Effector CD4-positive, alpha-beta T cell (primary cell): ENCODE measurements at places on chromosomes 5 and 9.

DNA sequence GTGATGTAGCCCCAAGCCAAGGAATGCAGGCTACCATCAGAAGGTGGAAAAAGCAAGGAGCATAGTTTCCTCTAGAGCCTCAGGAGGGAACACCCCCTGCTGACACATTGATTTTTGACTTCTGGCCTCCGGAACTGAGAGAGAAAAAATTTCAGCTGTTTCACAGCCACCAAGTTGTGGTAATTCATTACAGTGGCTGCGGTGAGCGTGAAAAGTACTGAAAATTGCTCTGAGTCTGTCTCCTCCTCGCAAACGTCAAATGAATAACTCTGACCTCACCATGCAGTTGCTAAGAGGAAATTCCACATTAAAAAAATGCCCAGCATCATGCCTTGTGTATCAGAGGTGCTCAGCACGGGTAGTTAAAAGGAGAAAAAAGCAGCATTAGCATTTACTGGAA, 277.9 kb upstream of the MSX2 start:
- DNase-seq = no peak

GRCh38 chr5:6713274-6714225, at the start of gene TENT4A:
TENT4A (plus strand) TSS chr5:6713432; CDS start chr5:6713984, 552 bp downstream.
- peak; percentile 20 for DNase-seq

- DNase-seq = no peak
Measured at GRCh38 chr5:14182761-14183160, 39.6 kb downstream of the TRIO start.

DNA sequence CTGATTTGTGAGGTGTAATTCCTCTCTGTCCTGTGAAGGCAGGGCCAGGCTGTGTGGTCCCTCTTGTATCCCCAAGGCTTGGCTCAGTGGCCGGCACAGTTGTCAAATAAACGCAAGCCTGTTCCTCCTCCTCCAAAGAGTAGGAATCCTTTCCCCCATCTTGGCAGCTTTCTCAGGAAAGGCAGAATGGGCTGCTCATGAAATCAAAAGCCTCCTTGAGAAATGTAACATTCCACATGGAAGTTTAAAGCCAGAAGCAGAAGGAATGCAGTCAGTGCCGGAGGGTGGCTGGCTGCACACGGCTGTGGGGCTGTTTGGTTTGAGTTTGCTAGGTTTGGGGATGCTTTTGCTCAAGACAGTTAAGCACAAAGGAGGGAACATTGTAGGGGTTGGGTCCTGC, 34.5 kb upstream of the MED10 start:
- DNase-seq = no peak

GRCh38 chr5:97102010-97102470, 40.4 kb downstream of the LIX1 start:
- DNase-seq = no peak

DNA sequence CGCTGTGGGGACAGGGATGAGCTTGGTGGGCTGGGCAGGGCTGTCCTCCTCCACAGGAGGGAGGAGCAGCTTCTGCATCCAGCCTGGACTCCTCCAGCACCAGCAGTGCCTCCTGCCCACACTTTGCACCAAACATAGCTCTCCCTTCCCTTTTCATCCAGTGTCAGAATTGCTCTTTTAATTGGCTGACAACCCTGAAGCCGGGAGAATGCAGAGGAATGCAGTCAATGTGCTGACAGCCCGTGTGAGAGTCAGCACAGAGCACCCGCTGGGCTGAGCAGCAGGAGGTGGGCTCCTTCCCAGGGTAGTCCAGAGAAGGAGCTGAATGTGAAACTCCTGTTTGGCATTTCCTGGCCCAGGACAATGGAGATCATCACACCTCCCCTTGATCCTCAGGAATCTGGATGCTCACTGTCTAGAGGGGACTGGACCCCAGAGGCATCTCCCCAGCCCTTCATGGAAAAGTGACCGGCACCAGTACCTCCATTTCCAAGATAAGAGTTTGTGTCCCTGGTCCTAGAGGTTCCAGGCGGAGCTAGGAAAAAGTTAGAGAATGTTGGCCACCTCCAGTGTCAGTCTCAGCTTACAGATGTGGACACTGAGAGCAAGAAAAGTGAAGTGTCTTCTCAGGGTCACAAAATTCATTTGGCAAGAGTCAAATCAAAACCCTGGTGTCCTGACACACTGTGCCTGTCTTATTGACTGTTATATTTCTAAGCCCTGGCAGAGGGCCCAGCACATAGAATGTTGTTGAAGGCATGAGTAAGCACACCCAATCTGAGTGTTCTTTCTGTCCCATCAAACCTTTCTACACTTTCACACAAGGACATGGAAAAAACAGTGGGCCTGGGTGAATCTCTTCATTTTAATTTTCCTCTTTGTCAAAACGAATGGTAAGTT, 202.1 kb downstream of the SNX18 start:
- no peak for DNase-seq

DNA sequence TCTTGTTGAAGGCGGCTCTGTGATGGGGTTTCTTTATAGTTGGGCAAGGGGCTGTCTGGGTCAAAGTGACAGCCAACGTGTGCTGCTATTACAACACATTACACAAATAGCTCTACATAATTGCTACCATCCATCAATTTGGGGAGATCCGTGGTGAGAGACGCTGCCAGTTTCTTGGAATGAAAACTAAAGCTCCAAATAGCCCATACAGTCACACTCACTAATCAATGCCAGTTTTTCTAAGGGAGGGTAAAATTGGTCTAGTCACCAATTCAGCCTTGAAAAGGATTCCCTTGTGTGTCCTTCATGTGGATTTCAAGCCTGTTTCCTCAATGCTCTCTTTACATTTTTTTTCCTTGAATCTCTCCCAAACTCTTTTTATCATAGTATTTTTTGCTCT, 343.3 kb upstream of the KLF4 start:
- no peak for DNase-seq

- no peak for DNase-seq
Measured at GRCh38 chr9:15942831-15943424, 390.1 kb downstream of the CCDC171 start.

GRCh38 chr9:94870793-94871558, 144.5 kb downstream of the AOPEP start:
- peak; percentile 38 for DNase-seq

DNA sequence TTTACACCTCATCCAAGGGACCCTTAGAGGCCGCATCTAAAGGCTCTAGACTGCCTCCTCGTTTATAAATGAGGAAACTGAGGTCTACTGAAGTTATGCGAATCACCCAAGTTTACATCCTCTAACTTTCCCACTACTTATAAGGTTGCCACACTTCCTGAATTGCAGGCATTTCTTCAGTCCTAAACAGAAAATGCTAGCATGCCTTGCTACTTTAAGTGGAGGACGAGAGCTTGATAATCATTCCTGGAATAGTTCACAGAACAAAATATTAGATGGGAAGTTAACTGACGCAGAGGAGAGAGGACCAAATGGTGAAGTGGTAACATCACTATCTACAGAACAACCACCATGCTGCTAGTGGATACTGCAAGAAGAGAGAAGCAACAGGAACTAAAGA, 85.8 kb downstream of the GNAQ start:
- no peak for DNase-seq

DNA sequence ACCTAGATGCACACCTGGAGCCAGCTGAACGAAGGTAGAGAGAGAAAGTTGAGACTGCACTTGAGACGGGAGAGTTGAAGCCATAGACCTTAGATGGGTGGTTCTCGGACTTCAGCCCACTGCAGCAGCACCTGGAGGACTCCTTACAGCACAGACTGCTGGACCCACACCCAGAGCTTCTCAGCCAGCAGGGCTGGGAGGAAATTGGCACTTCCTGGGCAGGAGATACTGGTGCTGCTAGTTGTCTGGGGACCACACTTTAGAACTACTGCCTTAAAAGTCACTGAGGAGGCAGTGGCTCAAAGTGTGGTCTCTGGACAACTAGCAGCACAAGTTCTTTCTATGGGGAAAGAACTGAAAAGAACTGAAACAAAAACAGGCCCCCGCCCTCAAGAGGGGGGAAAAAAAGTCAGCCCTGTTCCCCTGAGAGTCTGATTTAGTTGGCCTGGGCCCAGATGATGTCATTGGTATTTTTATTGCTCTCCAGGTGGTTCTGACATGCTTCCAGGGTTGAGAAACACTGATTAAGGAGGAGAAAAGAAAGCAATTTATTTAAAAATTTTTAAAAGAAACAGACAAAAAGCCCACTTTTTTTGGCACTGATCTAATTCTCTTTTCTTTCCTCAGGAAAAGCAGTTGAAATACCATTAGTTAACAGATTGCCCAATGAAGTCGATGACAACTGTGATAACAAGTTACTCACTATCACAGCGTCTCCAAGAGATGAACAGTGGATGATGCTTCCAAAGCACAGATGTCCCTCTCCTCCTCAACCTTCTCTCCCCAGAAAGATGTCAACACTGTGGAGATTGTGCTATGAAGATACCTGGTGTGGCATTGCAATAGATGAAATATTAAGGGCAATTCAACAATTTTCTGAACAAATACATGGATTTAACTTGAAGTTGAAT, 73.6 kb upstream of the ADAMTS16 start:
- no peak for DNase-seq

DNA sequence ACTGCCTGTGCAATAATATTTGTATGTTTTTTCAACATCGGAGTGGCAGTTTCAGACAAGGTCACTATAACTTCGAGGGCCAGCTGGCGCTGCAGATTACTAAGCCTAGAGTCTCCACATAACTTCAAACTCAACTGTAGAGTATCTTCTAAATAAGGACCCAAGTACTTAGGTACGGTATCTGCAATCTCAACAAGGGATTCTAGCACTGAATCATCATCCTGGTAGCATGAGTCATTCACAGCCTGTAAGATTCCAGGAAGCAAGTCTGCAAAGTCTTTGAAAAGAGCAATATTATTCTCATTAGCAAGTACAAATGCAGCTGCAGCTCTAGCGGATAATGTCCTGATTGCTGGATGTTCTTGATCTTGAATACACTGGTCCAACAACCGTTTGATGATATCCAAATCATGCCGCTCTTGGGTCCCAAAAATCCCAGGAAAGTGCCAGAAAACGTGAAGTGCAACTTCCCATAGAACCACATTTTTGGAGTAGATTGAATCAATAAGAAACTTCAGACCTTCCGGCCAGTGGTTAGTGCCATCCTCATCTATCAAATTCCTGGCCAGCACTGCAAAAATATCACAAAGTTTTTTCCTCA, 654 bp downstream of the RANBP6 start:
- no peak for DNase-seq

DNA sequence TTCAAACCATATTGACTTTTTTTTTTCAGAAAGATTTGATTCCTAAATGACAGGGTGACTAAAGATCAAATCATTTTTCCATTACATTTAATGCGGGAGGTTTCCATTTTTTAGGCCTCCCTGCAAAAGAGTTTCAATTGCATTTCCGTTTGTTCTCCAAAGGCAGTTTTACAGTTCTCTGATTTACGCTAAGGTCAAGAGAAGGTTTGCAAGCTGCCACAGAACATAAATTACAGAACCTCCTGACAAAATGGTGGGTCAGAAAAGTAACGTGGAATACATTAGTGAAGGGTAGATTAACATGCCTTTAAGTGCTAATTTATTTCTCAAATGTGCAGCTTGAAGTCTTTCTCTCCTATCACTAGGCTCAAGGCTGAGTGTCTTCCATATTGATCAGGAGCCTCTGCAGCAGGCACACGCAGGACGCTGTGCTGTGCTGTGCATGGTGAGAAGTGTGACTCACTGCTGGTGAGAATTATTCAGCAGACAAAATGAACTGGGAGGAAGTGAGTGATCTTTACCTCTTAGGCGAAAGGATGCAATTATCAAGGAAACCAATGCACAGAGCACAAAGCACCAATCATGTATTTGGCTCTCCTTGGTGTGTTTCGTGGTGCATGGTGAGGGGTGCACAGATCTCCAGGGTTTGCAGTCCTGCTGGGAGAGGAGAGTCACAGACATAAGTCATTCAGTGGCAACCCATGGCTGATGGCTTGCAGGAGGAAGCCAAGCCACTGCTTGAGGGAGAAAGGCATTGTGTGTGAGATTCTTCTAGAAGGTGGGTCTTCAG, 136.3 kb downstream of the TENT4A start:
- no peak for DNase-seq

- DNase-seq = no peak
Measured at GRCh38 chr9:116342061-116342460, 188.5 kb downstream of the PAPPA start.

GRCh38 chr9:75545287-75545686, 345.2 kb upstream of the PCSK5 start:
- DNase-seq = no peak

DNA sequence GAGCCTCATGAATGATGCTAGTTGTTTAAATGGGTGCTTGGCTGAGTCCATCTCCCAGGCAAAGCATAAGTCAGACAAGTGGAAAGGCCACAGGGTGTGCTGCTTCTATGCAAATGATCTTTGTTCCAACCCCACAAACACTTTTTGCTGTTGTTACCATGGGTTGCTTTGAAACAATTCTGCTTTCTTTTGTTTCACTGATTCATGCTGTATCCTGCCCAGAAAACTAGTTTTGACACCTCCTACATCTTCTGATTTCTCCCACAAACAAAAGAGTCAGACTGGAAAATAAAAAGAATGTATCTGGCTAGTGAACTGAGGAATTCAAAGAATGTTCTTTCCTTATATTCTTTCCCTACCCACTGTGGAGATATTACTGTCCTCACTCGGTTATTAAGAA, 298.6 kb downstream of the DIRAS2 start:
- no peak for DNase-seq

- DNase-seq = no peak
Measured at GRCh38 chr9:132703336-132703735, 33.1 kb downstream of the GTF3C4 start.

- no peak for DNase-seq
Measured at GRCh38 chr5:64834037-64834436, 65.3 kb downstream of the CWC27 start.

- DNase-seq = no peak
Measured at GRCh38 chr5:39501397-39501796, 76.6 kb upstream of the DAB2 start.

- no peak for DNase-seq
Measured at GRCh38 chr9:1303932-1304331, 253.8 kb downstream of the DMRT2 start.

DNA sequence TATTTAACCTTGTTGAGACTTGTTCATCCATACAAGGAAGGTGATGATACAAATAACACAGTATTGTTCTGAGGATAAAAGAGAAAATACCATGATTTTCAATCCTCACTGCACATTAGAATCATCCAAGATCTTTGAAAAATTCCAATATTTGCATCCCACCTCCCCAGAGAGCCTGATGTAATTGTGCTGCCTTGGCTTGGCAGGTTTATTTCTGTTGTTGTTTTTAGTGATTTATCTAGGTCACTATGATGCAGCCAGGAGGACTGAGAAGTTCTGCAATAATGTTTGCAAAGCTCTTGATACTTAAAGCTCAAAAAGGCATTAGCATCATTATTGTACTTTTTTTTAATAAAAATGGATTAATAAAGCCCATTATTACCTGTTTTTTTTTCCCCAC, 67.0 kb upstream of the NMUR2 start:
- no peak for DNase-seq

- no peak for DNase-seq
Measured at GRCh38 chr5:135440916-135441315, 6.2 kb downstream of the DCANP1 start.
